Activated T-cell treated with anti-CD3 and anti-CD28 coated beads, Interleukin-2, amount 50 U/mL, for 4 hours (primary cell): ENCODE measurements at places on chromosomes 3 and 15.

- no peak for DNase-seq
Measured at GRCh38 chr15:51349156-51349844, 7.8 kb downstream of the GLDN start.

DNA sequence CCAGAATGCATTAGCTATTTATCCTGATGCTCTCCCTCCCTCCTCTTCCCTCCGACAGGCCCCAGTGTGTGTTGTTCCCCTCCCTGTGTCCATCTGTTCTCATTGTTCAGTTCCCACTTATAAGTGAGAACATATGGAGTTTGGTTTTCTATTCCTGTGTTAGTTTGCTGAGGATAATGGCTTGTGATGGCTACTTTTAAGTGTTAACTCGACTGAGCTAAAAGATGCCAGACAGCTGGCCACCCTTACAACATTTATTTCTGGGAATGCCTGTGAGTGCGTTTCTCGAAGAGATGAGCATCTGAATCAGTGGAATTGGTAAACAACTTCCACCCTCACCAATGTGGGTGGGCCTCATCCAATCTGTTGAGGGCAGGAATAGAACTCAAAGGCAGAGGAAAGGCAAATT, 24.7 kb upstream of the TM2D3 start:
- no peak for DNase-seq

- no peak for DNase-seq
Measured at GRCh38 chr15:57972864-57973263, 92.6 kb downstream of the ALDH1A2 start.

DNA sequence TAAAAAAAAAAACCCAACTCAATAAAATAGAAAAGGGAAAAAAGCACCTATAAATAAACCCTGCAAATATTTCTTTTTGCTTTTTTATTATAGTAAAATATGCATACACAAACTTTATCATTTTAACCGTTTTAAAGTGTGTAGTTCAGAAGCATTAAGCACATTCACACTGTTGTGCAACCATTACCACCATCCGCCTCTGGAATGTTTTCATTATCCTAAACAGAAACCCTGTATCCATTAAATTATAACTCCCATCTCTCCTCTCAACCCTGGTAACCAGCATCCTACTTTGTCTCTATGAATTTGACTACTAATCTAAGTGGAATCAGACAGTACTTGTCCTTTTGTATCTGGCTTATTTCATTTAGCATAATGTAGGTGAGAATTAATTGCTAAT, 15.0 kb downstream of the CDCP1 start:
- DNase-seq: no peak

DNA sequence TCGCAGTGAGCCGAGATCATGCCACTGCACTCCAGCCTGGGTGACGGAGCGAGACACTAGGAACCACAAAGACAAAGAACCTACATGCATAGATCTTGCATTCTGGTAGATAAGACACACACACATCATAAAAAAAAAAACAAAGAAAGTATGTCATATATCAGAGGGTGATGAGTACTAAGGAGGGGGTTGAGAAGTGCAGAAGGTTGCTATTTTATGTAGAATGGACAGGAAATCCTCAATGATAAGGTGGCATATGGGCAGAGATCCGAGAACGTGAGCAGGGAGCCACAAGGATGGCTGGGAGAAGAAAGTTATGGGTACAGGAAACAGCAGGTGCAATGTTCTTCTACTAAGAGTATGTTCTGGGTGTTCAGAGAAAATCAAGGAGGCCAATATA, 118.8 kb downstream of the MEX3B start:
- DNase-seq: no peak
